Left ventricle myocardium inferior (tissue), 1 donor: ENCODE measurements at places on chromosomes 12 and 14. TPM values are rescaled to one million over a fixed set of nuclear protein-coding genes. Genes with fewer than 3 reads are reported as not detected.

The CACNB3 gene
- 4.8 TPM for total RNA-seq

The TMEM253 gene
- 0.19 TPM for total RNA-seq

The RDH12 gene
- total RNA-seq: not detected

The ANG gene
- 3.7 TPM for total RNA-seq

DNA sequence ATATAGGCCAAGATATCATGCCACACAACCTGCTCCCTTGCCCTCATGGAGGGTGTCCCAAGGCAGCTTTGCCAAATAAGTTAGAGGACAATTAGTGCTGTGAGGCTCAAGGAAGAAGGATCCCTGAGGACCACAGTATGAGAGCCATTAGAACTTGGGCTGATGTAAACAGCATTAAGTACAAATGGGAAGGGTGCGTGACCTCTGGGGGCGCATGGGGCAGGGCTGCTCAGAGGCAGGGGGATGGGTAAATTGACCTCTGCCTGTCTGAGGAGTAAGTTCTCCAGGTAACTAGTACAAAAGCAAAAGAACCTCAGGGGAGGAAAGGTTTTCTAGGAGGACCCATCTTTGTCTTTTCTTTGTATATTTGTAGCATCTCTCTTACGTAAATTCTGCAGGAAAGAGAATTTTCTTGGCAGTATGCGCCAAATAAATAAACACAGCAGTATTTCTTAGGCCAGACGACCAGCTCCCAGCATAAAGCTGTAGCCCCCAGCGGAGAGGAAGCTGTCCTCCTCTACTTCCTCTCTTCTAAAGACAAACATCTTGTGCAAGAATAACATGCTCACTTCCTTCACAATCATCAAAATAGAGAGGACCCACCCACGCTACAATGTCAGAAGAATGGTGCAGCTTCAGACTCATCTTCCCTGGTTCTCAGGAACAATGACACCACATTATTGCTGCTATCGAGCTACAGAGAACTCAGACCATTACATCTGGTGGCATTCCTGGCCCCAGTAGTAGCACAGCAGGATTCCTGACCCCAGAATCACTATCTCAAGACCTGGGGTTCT lies 16.4 kb upstream of the VWF start:
- no peak for DNase-seq

- no peak for DNase-seq
Measured at GRCh38 chr12:30796313-30796780, 41.6 kb upstream of the CAPRIN2 start.

GRCh38 chr12:29609431-29610215 lies 112.1 kb upstream of the OVCH1 start:
- DNase-seq: no peak

DNA sequence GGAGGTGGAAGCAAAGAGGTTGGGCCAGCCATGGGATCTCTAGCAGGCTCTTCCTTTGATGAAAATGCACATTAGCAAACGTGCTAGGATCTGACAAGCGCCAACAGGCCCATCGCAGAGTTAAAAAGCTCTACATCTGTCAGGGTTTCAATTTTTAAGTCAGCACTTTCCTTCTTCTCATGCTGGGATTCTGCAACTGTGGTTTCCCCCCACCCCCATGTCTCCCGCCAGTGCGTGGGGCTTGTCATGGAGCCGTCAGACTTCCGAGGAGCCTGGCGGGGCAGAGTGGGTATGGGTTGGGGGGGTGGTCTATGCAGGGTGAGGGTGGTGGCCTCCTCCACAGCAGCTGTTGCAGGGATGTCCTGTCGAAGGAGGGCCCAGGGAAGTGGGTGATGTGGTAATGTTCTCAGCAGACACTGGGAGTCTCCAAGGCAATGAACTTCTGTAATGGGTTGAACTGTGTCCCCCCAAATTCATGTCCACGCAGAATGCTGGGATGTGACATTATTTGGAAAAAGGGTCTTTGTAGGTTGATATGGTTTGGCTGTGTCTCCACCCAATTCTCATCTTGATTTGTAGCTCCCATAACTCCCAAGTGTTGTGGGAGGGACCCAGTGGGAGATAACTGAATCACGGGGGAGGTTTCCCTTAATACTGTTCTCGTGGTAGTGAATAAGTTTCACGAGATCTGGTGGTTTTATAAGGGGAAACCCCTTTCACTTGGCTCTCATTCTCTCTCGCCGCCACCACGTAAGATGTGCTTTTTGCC lies 115.2 kb upstream of the MAP1LC3B2 start:
- no peak for DNase-seq

DNA sequence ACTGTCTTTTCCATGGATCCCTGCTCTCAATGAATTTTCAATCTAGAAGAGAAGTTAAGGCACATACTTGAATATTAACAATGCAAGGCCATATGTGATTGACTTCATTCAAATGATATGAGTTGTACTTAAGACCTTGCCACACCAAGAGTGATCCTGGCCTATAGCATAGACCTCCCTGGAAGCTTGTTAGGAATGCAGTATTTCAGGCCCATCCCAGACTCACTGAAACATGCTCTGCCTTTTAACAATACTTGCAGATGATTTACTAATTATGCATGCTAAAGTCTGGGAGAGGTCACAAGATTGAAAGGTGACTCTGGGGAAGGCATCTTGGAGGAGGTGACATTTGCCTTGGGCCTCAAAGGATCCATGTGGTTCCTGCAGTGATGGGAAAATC lies 43.2 kb downstream of the RFX4 start:
- no peak for DNase-seq

DNA sequence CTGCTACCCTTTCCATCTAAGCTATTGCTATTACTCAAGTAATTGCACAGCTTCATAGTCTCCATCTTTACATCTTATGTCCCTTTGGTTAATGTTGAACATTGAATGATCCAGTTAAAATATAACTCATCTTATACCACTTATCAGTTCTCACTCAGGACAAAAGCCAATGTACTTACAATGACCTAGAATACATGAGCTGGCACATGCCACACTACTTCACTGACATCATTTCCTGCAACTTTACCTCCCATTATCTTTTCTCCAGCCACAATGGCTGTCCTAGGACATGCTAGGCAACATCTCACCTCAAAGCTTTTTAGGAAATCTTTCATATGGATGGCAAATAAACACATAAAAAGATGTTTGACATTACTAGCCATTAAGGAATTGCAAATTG lies 309.2 kb downstream of the FOXG1 start:
- DNase-seq: no peak

- no peak for DNase-seq
Measured at GRCh38 chr12:118513611-118514010, 137.3 kb downstream of the SUDS3 start.
